Stimulated activated CD4-positive, alpha-beta T cell treated with anti-CD3 and anti-CD28 coated beads, Interleukin-1b, Interleukin-23, amount 100 ng/mL, for 24 hours (primary cell): ENCODE measurements at places on chromosomes 2 and 18.
A peak's percentile ranks its signal among the peaks of the same experiment; 100 is the strongest.

DNA sequence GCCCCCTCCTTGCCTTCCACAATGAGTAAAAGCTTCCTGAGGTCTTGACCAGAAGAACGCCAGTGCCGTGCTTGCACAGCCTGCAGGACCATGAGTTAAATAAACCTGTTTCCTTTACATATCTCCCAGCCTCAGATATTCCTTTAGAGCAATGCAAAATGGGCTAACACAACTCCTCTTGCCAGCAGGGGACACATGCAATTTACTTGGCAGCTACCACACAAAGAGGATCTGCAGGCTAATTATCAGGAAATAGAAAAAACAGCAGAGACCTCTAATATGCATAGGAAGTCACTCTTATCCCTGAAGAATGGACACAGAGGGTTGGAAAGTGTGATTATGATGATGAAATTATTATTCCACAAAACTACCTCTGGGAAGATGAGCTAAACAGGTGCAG lies 114.0 kb downstream of the PIEZO2 start:
- DNase-seq, result no peak

DNA sequence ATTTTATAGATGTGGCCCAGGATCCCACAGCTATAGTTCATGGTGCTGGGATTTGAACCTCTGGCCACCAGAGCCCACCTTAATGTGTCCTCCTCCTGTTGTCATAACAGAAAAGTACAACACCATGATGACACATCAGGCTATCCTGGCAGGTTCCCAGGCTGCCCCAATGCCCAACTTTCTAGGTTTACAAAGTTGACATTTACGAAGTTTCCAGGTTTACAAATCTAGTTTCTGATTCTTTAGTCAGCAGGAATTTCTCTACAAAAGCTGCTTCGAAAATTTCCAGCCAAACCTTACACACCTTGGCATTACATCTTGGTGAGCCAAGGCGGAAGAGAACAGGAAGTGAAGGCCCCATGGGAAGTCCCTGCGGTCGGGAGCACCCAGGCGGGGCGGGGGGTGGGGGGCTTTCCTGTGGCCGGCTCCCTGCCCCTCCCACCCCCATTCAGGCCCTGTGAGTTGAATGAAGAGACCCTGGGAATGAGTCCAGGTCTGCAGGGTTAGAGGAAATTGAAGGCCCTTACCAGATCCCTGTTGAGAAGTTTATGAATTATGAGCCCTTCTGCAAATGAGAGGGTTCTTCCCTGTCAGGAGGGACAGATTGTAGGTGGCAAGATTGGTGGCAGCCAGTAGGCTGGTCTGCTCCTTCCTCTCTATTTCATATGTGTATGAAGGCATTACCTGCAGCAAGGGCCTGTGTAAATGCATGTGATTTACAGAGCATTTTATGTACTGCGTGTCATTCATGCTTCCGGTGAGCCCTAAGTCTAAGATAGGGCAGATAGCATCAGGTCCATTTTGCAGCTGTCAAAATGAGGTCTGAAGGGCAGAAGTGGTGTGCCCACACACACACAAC lies 11.1 kb upstream of the IL1RN start:
- DNase-seq, result no peak

- DNase-seq, result no peak
These were observed 100.3 kb downstream of the CTIF start for GRCh38 chr18:48638896-48639771.

- DNase-seq, result no peak
These were observed 1935.1 kb upstream of the PIK3C3 start for GRCh38 chr18:40019797-40020392.

DNA sequence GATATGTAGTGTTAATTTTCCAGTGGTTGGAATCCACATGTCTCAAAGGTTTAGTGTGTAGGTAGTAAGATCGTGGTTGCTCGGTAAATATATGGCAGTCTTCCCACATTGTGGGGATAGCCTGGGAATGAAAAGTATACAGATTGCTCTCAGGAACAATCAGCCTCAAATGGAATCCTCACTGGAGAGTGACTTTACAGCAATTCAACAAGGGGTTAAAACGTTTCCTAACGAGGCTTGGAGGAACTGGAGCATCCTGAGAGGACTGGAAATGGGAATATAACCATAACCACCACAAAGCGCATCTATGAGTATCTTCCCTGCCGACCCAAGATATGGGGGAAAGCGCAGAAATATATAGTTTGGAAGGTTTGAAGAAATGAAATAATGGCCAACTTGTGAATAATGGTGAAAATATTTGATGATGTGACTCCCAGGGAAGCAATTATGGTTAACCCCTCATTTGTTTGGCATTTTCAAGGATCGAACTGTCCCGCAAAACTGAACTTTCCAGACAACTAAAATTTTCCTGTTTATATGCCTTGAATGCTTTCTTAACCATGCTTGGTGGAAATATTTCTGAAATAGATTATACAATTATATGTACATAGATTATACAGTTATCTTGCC lies 100.7 kb upstream of the FOSL2 start:
- DNase-seq, result no peak

GRCh38 chr2:121998751-121999150 lies 243.3 kb downstream of the TSN start:
- no peak for DNase-seq

- no peak for DNase-seq
These were observed 214.5 kb downstream of the MCFD2 start for GRCh38 chr2:46701152-46701551.

DNA sequence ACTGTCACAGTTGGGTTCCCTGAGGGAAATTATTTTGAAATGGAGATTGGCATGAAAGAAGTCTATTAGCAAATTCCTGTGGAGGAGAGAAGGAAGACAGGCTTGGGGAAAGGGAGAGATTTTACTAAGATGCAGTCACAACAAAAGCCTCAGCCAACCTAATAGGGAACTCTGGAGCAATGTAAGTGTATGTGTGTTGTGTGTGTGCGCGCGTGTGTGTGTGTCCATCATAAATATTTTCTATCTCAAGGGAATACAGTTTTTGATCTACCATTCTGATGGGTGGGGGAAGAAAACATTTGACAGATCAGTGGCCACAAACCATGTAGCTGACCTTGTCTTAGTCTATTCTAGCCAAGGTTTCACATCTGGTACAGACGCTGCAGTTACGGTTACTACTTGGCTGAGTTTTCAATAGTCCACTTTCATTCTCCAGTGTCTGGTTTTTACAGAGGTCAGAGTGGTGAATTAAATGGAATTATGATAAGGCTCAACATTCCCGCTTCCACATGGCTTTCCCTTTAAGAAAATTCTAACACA lies 72.6 kb downstream of the MREG start:
- no peak for DNase-seq

- no peak for DNase-seq
These were observed 44.3 kb downstream of the HPCAL1 start for GRCh38 chr2:10346929-10347561.

DNA sequence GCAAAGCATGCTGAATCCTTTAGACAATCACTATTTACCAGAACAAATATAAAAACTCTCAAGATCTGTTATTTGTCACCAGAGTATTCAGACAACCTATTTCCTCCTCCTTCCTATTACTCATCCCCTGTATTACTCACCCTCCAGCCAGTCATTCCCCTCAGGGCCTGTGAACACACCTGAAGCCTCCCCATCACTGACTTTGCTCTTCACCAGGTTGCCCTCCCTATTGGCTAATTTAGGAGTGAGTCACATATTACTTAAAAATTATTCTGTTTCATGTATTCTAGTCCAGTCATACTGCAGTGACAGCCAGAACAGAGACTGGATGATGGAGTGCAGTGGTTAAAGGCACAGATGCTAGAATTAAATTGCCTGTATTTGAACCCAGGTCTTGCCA lies 3.7 kb upstream of the ATG16L1 start:
- peak; percentile 28 for DNase-seq

DNA sequence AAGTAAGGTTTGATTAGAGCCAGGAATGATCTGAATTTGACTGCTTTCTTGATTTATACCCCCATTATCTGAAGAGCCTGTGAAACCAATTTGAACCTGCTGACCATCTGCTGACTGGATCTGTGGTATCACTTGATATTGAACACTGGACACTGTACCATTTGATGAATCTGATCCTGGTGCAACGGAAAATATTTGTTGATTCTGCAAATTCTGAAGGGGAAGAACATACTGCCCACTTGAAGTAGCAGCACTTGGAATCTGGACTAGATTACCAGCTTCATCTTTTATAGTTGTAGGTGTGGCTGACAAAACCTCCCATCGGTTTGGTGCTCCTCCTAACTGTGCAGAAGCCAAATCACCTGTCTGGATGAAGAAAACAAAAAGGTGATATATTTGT lies 9.3 kb downstream of the SP3 start:
- no peak for DNase-seq

DNA sequence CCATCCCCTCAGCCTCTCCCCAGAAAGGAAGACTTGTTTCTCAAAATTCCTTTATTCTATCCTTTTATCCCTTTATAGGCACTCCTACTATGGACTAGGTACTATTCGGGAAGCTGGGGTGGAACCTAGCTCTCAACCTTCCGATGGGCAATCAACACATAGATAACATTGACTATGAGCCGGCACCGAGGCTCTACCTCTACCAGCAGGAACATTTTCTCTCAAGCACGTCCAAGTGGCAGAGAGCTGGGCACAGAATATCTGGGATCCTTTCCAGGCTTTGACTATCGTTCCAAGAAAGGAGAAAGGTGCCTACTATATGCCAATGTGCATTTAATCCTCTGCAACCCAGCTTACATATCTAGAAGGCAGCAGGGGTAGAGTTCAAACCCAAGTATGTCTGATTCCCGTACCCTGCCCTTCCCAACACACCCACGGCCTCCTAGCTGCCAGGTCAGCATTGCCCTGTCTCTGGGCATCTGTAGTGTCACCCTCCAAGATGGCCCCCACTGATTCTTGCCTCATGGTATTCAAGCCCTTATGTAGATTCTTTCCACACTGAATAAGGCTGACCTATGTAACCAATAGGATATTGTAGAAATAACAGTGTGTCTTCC lies 28.3 kb downstream of the TNS1 start:
- DNase-seq, result no peak

GRCh38 chr2:67038195-67038594 lies 358.9 kb upstream of the ETAA1 start:
- DNase-seq, result no peak

DNA sequence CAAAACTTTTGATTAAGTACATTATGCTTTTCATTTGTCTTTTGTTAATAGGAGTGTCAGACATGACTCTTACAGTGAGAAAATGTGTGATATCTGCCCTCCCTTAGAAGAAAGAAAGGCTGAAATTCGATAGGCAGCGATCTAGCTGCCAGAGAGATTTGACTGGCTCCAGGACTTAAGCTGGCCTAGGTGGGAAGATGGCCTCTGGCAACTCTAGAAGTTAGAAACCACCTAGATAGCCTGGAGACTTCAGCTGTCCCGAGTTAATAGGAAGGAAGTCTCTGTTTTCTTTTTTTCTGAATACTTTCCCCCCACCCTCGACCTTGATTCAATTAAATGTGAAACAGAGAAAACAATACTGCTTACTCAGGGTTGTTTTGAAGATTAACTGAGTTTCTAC lies 1194.7 kb upstream of the CRIM1 start:
- no peak for DNase-seq

- no peak for DNase-seq
These were observed 189.9 kb upstream of the NDUFV2 start for GRCh38 chr18:8912348-8913326.

GRCh38 chr2:175207741-175208438 lies 26.4 kb upstream of the ATP5MC3 start:
- no peak for DNase-seq
